Activated CD4-positive, alpha-beta memory T cell treated with anti-CD3 and anti-CD28 coated beads, Interleukin-2, amount 10 ng/mL, durations not matched to agents 7 days and 5 days (primary cell): ENCODE measurements at places on chromosomes 7 and 10. TPM values are rescaled to one million over a fixed set of nuclear protein-coding genes. Genes with fewer than 3 reads are reported as not detected.
A peak's percentile ranks its signal among the peaks of the same experiment; 100 is the strongest.

DNA sequence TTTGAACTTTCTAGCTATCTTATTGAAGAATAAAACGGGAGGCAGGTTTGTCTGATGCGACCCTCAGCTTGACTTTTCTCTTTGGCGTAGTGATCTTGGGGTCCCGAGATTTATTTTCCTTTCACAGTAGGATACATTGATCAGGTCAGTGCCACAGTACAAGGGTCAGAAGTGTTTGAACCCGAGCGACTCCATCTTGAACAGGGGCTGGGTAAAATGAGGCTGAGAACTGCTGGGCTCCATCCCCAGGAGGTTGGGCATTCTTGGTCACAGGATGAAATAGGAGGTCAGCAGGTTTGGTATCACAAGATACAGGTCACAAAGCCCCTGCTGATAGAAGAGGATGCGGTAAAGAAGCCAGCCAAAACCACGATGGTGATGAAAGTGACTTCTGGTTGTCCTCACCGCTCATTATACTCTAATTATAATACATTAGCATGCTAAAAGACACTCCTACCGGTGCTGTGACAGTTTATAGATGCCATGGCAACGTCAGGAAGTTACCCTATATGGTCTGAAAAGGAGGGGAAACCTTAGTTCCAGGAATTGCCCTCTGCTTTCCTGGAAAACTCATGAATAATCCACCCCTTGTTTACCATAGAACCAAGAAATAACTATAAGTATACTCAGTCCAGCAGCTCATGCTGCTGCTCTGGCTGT, 3.0 kb upstream of the TECPR1 start:
- DNase-seq: peak; percentile 59
- H3K27ac ChIP-seq: peak overlapping the region; percentile 77
- H3K4me1 ChIP-seq: peaks cover 46% of the 10 kb centered on the region
- no peaks in the 10 kb centered on the region for H3K27me3 ChIP-seq

DNA sequence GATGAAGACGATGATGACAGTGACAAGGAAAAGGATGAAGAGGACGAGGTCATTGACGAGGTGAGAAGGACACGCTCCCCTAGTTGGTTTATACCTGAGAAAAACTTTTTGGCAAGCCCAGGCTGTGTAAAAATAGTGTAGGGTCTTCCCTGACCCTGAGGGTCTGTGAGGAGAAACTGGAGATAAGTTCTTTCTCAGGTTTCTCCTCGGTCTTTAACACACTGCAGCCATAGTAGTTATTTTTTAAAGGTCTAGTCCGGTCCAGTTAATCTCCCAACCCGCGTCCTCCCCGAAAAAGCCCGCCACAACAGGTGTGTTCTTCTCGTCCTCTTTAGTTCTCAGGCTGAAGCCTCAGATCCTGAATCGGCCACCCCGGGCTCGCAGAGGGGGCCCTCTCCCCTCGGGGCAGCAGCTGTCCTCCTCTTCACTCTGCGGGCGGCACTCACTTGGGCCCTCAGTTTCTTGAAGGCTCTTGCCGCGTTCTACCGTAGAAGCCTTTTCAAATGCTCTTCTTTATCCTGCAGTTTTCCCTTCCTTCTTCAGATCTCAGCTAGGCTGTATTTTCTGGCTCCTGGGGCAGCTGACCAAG, 411 bp downstream of the BCCIP start:
- peaks cover 36% of the 10 kb centered on the region for H3K4me1 ChIP-seq
- DNase-seq: peak; percentile 21
- H3K4me3 ChIP-seq: no peak overlapping the region
- no peak overlapping the region for H3K27ac ChIP-seq

DNA sequence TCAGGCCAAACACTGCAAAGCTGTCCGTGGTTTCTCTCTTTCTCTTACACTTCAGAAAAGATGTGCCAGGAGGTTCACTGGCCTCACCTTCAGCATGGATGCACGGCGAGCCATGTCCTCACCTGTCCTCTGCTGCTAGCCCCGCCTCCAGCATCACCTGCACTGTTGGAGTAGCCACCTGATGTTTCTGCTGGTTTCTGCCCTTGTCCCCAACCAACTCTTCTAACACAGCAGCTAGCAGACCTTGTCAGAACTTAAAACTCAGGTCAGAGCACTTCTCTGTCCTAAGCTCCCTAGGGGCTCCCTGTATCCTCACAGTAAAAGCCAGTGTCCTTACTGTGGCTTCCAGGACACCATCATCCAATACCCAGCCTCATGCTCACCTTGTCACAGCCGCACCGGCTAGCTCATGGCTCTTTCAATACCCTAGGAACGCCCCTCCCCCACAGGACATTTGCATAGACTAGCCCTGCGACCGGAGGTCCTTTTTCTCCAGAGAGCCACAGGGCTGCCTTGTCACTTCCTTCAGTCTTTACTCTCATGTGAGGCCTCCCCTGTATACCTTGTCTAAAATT, 15.2 kb downstream of the PALD1 start:
- no peak overlapping the region for H3K4me3 ChIP-seq
- DNase-seq: no peak
- no peak overlapping the region for H3K27ac ChIP-seq
- H3K27me3 ChIP-seq: peaks cover 17% of the 10 kb centered on the region
- no peaks in the 10 kb centered on the region for H3K36me3 ChIP-seq

PWWP2B gene
- total RNA-seq: 5.5 TPM
